Stimulated activated CD4-positive, alpha-beta T cell treated with anti-CD3 and anti-CD28 coated beads, TNF-alpha, amount 100 ng/mL, for 1 hour (primary cell): ENCODE measurements at places on chromosomes 1 and 21.

DNA sequence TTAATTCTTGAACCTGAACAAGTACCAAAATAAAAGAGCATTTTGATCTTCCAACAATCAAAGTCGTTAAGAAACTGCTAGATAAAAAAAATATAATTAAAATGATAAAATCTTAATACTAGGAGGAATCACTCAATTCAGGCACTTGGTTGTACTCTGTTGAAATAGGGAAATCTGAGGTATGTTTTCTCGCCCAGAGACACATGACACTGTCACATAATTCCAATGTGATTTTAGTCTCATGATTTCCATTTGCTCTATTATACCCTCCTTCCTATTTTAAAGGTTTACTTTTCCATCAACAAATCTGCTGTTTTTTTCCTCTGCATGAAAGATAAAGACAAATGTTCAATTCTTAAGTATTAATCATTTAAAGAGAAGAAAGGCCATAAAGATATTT, 97.6 kb downstream of the ZZZ3 start:
- DNase-seq = no peak

DNA sequence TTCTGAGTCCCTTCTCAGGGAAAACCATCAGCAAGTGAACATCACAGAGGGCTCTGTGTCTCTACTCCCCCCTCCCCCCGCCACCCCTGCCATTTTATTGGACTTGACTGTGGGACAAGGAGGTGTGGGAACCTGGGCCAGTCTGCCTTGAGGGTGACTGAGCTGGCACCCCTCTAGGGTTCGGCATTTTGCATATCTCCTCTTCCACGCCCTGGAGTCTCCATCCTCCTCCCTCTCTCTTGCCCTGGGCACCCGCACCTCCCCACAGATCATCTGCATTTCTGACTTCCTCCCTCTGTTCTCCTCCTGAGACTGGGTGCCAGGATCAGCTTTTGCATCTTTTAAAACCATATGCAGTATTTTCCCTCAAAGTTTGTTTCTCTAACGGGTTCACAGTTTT, 107.1 kb upstream of the ERRFI1 start:
- DNase-seq = no peak

GRCh38 chr1:63012339-63012738, 228.4 kb downstream of the ATG4C start:
- no peak for DNase-seq

GRCh38 chr1:198908995-198909394, 270.2 kb downstream of the PTPRC start:
- no peak for DNase-seq

DNA sequence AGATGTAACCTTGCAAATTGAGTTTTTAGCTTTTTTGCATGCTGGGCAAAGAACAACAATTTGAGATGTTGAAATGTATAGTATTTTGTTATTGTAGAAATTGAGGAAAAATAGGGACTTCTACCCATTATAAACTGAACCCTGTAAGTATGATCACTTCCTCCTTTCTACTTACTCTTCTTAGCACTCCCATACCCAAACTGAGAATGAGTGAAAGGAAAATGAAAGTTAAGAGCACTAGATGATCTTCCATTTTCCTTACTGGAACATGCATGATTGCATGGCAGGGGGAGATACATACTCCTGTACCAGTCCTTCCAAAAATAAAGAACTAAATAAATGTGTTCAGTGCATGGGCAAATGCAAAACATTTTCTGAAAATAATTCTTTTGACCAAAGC, 107.4 kb upstream of the KIAA1614 start:
- DNase-seq = no peak

GRCh38 chr1:118985640-118986554, 2.2 kb downstream of the TBX15 start:
- no peak for DNase-seq

DNA sequence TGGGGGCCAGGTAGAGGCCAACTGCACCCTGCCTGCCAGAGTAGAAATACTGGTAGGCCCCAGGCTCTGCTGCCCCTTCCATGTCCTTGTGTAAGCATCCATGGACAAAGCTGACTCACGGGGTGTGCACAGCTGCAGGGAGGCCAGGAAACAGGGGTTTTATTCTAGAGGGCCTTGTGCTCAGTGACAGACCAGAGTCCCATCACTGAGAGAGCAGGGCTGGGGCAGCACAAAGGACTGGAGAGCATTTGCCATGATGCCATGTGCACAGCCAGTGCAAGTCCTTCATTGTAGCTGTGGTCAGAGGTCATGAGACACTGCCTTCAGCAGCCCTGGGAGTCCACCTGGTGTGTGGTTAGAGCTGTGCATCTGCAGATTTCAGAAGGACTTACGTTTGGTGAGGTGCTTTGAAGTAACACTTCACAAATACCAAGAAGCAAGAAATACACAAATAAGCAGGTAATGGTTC, 8.1 kb downstream of the ARF1 start:
- no peak for DNase-seq

DNA sequence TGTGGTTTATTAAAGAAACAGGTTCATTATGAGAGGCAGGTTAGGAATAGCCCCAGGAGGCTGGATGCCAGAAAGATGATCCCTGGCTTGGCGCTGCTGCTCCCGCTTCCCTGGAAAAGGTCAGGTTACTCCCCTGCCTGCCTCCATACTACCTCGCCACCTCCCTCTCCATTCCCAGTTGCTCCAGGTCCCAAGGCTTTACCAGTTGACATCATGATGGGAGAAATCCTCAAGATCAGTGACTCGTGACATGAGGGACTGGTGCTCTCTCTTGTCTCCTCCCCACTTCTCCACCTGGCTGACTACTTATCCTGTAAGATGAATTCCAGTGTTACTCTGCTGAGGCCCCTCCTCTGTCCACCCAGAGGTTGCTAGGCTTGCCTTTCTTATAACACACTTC, 19.7 kb downstream of the VASH2 start:
- DNase-seq = no peak

DNA sequence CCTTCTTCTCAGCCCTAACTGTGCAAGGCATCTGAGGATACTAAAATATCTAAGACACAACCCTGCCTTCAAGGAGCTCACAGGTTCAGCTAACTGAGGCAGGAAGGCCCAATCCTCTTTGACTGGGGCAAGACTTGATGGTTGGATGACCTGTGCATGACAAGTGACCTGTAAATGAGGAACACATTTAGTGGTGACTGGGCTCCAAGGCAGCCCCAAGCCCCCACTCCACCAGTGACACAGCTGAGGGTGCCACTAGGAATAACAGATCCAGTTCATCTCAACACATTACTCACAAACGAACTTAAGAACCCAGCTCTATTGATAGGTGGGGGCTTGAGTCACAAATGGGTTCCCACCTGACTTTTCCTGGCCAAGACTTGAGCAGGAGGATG, 244.7 kb upstream of the IRF2BP2 start:
- no peak for DNase-seq
